ENCODE measurements at places on chromosomes 3 and 15. TPM values are rescaled to one million over a fixed set of nuclear protein-coding genes. Genes with fewer than 3 reads are reported as not detected.

GOLGA6L4 gene
- 3.5 TPM for total RNA-seq

SAMMSON gene
- total RNA-seq, result 0.13 TPM

- H3K4me3 ChIP-seq, result no peak overlapping the region
- H3K27me3 ChIP-seq, result no peaks in the 10 kb centered on the region
- peaks cover 3% of the 10 kb centered on the region for H3K4me1 ChIP-seq
- no peaks in the 10 kb centered on the region for H3K36me3 ChIP-seq
Measured at GRCh38 chr3:140081887-140082286, 146.9 kb downstream of the CLSTN2 start.

- no peak overlapping the region for H3K27ac ChIP-seq
- DNase-seq, result peak; percentile 2
- H3K27me3 ChIP-seq, result no peaks in the 10 kb centered on the region
- H3K36me3 ChIP-seq, result peaks cover 10% of the 10 kb centered on the region
- no peak overlapping the region for H3K4me3 ChIP-seq
Measured at GRCh38 chr15:100779331-100780207, 100.1 kb upstream of the ALDH1A3 start.

DNA sequence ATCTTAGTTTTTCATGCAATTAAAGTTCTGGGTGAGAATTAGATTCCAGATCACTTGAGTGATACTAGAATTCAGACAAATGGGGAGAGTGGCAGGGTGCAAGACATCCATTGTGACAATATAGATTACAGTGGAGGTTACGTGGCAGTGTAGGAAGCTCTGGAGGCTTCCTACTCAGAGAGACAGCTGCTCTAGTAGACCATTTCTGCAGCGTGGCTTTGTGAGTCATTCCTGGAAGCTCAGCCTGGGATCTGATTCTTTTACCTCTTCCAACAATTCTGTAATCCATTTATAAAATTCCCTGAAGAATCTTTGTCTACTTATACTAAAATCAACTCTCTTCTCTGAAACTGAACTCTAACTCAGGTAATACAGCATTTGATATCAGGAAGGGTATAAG is 90.4 kb upstream of the ASB14 start:
- H3K4me1 ChIP-seq, result peaks cover 12% of the 10 kb centered on the region
- H3K27ac ChIP-seq, result no peak overlapping the region
- H3K36me3 ChIP-seq, result no peaks in the 10 kb centered on the region
- no peak overlapping the region for H3K4me3 ChIP-seq

- no peak overlapping the region for H3K27ac ChIP-seq
- no peaks in the 10 kb centered on the region for H3K27me3 ChIP-seq
- peaks cover 16% of the 10 kb centered on the region for H3K4me1 ChIP-seq
- DNase-seq, result no peak
Measured at GRCh38 chr15:49282366-49282765, 112.3 kb downstream of the GALK2 start.

DNA sequence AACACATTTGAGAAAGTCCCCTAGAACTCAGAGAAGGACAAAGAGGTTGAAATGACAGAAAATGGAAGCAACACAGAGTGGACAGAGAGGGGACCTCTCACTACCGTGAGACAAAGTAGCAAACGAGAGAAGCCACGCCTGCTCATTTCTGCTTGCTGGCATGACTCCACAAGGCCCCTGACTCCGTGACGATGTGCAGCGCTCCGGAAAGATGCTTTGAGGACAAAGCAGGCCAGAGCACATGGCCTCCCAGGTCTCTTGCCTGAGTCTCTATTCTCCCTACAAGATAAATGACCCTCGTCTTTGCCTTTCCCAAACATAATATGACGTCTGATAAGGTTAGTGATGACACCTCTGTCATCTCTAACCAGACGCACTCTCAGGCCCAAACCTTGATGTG is 63.8 kb upstream of the CTSH start:
- no peaks in the 10 kb centered on the region for H3K27me3 ChIP-seq
- DNase-seq, result no peak
- H3K4me3 ChIP-seq, result no peak overlapping the region
- peaks cover 13% of the 10 kb centered on the region for H3K4me1 ChIP-seq
- no peaks in the 10 kb centered on the region for H3K36me3 ChIP-seq
- no peak overlapping the region for H3K27ac ChIP-seq

- no peak overlapping the region for H3K4me3 ChIP-seq
- no peak for DNase-seq
- H3K27ac ChIP-seq, result no peak overlapping the region
- peaks cover 4% of the 10 kb centered on the region for H3K4me1 ChIP-seq
Measured at GRCh38 chr3:15887261-15887660, 89.5 kb upstream of the ANKRD28 start.

GRCh38 chr3:78872195-78872594 is 895.6 kb downstream of the ROBO1 start:
- DNase-seq, result no peak
- no peaks in the 10 kb centered on the region for H3K27me3 ChIP-seq
- peak overlapping the region; percentile 31 for H3K4me3 ChIP-seq
- no peaks in the 10 kb centered on the region for H3K36me3 ChIP-seq
- peak overlapping the region; percentile 9 for H3K27ac ChIP-seq
